ENCODE measurements at places on chromosomes 7 and 10.

DNA sequence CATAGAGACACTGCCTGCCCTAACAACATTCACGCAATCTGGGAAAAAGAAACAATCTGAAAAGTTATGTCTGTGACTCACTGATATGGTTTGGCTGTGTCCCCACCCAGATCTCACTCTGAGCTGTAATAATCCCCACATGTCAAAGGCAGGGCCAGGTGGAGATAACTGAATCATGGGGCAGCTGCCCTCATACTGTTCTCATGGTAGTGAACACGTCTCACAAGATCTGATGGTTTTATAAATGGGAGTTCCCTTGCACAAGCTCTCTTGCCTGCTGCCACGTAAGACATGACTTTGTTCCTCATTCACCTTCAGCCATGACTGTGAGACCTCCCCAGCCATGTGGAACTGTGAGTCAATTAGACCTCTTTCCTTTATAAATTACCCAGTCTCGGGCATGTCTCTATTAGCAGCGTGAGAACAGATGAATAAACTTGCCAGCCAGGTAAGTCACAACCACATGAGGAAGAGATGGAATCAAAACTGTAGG lies 341.5 kb upstream of the AOAH start:
- peak; percentile 49 for DNase-seq

DNA sequence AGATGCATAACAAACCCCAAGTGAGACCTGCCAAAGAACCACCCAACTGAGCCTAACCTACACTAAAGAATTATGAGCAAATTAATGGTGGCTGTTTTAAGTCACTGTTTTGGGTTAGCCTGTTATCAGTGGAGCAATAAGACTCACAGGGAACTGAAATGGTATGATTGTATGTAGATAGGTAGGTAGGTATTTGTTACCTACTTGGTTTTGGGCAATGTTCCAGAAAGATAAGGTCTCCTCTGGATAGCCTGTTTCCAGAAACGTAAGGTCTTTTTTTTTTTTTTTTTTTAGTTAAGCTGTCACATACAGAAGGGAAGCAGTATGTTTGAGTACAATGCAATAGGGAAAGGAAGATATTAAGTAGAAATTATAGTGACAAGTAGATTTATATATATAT lies 47.6 kb downstream of the PSMC2 start:
- no peak for DNase-seq

- DNase-seq: no peak
Observed at GRCh38 chr7:73646785-73647724, 20.6 kb upstream of the VPS37D start.

DNA sequence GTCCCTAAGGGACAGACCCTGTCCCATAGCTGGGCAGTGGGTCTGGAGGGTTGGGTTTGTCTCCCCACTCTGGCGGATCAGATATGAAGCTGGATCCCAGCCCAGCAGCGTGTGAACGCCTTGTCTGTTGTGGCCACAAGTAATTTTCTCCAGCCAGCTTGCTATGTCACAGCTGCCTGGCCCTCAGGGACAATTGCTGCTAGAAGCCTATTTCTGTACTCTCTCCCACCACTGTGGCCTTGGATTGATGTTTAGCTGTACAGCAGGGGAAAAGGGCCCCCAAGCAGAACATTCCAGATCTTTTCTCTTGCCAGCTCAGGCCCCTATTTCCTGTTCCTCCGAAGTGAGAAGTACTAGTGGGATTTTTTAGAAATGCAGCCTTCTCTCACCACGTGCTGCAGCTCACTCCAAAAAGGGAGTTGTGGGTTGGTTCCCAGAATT lies 53.5 kb upstream of the WAC start:
- no peak for DNase-seq

- DNase-seq: no peak
Observed at GRCh38 chr10:61792097-61792716, 109.3 kb upstream of the ARID5B start.
